ENCODE measurements at places on chromosomes 13 and 19. TPM values are rescaled to one million over a fixed set of nuclear protein-coding genes. Genes with fewer than 3 reads are reported as not detected.

DNA sequence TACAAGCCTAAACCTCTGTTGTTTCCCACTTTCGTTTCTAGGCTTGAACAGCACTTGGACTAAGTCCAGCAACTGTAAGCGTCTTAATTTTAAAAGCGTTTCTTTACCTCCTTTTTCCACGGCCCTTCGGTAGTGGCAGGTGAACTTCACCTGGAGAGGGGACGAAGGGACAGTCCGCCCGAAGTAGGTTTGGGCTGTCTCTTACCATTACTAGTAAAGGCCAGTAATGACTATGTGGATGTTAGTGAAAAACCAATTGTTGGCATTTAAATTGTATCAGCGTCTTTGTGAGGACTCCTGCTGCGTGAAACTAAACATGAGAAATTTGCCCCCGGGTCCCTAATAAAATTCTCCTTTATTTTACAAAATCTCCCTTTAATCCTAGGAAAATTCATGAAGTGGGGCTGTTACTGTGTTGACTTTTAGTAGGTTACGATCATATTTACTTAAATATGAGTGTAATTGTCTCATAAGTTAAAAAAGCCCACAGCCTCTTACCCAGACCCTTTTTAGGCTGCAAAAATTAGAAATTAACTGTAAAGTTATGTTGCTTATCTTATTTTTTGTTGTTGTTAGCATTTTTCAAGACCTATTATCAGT lies 983 bp downstream of the ITM2B start:
- H3K27me3 ChIP-seq, result peaks cover 15% of the 10 kb centered on the region
- H3K4me3 ChIP-seq, result peak overlapping the region; percentile 93
- H3K27ac ChIP-seq, result peak overlapping the region; percentile 91
- peaks cover 50% of the 10 kb centered on the region for H3K4me1 ChIP-seq
- no peak for DNase-seq

GRCh38 chr13:77079902-77080413 lies 53.0 kb upstream of the FBXL3 start:
- DNase-seq, result no peak
- peaks cover 43% of the 10 kb centered on the region for H3K36me3 ChIP-seq
- H3K4me3 ChIP-seq, result no peak overlapping the region
- no peaks in the 10 kb centered on the region for H3K27me3 ChIP-seq
- no peak overlapping the region for H3K27ac ChIP-seq

- H3K36me3 ChIP-seq, result peaks cover 4% of the 10 kb centered on the region
- H3K27me3 ChIP-seq, result no peaks in the 10 kb centered on the region
- H3K4me1 ChIP-seq, result peaks cover 3% of the 10 kb centered on the region
- H3K4me3 ChIP-seq, result no peak overlapping the region
- DNase-seq, result no peak
These were observed 11.4 kb downstream of the LPAR6 start for GRCh38 chr13:48401480-48401879.

GRCh38 chr13:66576381-66576780 lies 653.8 kb downstream of the PCDH9 start:
- no peaks in the 10 kb centered on the region for H3K36me3 ChIP-seq
- no peak overlapping the region for H3K27ac ChIP-seq
- peaks cover 9% of the 10 kb centered on the region for H3K4me1 ChIP-seq
- H3K27me3 ChIP-seq, result no peaks in the 10 kb centered on the region
- H3K4me3 ChIP-seq, result no peak overlapping the region

ZNF221 gene
- 7.0 TPM for total RNA-seq

- peak overlapping the region; percentile 79 for H3K27ac ChIP-seq
- peak overlapping the region; percentile 54 for H3K4me3 ChIP-seq
These were observed 21.0 kb upstream of the HOMER3 start for GRCh38 chr19:18961767-18962620.

- H3K36me3 ChIP-seq, result no peaks in the 10 kb centered on the region
- DNase-seq, result no peak
- H3K4me3 ChIP-seq, result no peak overlapping the region
- peaks cover 19% of the 10 kb centered on the region for H3K4me1 ChIP-seq
These were observed 3.2 kb downstream of the OXGR1 start for GRCh38 chr13:96991072-96991471.
